Naive B cell (primary cell): ENCODE measurements at places on chromosomes 3 and 15. TPM values are rescaled to one million over a fixed set of nuclear protein-coding genes. Genes with fewer than 3 reads are reported as not detected.

GRCh38 chr3:195033531-195034091 lies 237.3 kb downstream of the XXYLT1 start:
- no peak for DNase-seq

- DNase-seq = no peak
Measured at GRCh38 chr3:189652042-189652441, 20.9 kb downstream of the TP63 start.

- no peak for DNase-seq
Measured at GRCh38 chr3:9196020-9196419, 53.4 kb downstream of the SRGAP3 start.

Gene AMIGO3
- polyA plus RNA-seq = 0.30 TPM

GRCh38 chr3:127485396-127486170 lies 105.0 kb downstream of the TPRA1 start:
- no peak for DNase-seq

DNA sequence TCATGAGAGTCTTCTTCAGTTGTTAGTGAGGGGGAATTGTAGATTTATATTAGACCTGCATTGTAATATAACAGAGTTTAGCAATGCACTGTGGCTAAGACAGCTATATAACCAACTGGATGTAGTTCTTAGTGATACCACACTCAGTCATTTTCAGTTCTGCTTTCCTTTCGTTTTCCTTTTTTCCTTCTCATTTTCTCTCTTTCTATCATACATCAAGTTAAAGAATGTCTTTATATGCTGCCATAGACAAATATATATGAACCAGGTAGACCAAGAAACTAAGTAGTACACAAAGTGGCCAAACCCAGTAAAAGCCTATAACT lies 43.7 kb upstream of the CD47 start:
- peak; percentile 48 for DNase-seq

- no peak for DNase-seq
Measured at GRCh38 chr15:78879517-78880241, 7.0 kb downstream of the MORF4L1 start.

Gene UBE3A
- 141 TPM for polyA plus RNA-seq

Gene MGLL
- polyA plus RNA-seq = 1.3 TPM

DNA sequence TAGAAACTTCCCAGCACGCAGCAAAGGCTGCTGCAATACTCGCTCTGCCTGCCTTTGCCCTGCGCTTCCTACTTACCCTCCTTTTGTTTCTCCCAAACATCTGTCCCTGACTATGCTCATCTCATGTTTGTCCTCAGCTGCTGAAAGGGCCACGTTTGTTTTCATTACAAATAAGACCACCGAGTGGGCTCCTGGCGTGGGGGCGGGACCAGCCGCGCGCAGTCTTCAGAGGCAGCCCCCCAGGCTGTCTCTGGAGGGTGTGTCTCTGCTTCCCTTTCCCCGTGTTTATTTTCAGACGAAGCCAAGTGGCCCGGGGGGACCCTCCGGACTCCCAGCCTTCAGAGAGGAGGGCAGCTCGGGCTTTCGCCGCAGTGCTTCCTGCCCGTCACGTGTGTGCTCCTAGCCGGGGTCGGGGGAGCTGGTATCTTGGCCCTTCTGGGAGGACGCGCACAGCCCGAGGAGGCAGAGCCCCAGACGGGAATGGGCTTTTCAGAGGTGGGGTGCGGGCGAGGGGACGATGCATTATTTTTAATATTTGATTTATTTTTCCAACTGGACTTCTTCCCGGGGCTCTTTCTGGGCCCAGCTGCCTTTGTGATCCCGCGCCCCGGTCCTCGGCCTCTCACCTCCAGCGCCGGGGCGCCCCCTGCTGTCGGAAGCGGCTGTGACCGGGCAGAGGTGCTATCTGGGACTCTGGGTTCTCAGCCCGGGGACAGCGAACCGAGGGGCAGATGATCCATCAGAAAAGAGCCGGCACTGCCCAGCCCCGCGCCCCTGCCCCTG lies 70.0 kb upstream of the CGNL1 start:
- peak; percentile 82 for DNase-seq

DNA sequence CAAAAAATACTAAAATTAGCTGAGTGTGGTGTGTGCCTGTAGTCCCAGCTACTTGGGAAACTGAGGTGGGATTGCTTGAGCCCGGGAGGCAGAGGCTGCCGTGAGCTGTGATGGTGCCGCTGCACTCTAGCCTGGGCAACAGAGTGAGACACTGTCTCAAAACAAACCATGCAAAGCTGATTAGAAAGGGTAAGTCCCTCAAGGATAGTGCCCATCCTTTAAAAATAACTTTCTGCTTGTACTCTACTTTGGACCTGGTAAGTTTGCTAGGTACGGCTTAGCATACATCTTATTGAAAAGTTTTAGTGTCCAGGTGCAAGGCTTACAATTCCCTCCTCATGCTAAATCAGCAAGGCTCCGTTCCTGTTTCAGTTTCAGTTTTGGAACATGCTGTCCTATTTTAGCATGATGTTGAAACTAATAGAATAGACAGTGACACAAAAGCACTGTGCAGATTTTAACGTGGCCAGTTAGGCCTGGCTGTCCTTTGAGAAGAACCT lies 21.4 kb downstream of the FEM1B start:
- DNase-seq = peak; percentile 45

GRCh38 chr15:28929200-28929599 lies 43.4 kb downstream of the APBA2 start:
- DNase-seq = no peak

DNA sequence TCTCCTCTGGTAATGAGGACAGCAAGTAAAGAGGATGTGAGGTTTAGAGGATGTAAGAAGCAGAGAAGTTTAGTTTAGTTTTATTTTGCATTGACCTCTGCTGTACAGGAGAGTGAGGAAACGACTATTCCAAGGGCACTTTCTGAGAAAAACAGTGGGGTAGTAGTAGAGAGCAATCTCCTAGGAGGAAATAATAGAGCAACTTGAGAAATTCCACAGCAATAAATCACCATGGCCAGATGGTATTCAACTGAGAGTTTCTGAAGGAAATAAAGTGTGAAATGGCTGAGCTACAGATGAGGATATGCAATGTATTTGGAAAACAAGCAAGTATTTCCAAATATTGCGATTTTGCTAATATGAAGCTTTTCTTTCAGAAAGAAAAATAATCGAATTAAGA lies 118.9 kb downstream of the DPH6 start:
- no peak for DNase-seq
